ENCODE measurements at places on chromosomes 2 and 18.
A peak's percentile ranks its signal among the peaks of the same experiment; 100 is the strongest.

DNA sequence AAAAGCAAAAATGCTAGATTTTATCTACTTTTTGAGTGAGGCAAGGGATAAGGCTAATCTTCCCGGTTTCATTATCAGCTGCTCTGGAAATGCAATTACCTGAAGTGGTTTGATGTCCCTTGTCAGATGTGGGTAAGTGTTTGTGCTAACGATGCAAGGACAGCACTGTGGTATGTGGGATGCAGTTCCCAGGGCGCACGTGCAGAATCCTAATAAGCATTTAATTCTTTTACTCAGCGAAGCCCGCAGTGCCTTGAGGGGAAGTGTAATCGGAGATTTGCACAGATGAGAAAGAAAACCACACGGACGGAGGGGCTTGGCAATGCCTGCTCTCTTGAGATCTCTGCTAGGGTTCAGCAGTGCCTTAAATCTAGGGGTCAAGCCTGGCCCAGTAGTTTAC is 108.5 kb upstream of the LYPD6 start:
- DNase-seq = no peak

DNA sequence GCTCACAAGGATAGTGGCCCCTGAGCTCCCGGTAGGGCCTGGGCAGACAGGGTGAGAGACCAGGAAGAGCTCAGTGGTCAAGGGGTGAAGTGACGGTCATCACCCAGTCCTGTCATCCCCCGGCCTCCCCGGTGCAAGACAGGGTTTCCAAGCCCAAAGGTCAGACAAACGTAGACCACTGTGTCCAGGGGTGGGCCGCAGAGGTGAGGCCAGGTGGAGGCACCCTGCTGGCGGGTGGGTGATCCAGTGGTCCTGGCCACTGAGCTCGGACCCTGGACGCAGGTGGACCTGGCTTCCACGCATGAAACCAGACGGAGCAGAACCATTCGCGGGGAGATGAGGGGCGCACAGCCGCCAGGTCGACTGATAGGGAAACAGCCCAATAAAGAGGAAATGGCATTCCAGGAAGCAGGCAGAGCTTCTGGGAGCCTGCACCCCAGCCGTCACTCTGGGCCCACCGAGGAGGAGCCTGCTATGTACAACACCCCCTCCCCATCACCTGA is 14.4 kb upstream of the SNED1 start:
- peak; percentile 11 for DNase-seq

GRCh38 chr2:219323434-219323833 is 9.1 kb downstream of the RESP18 start:
- DNase-seq = no peak

DNA sequence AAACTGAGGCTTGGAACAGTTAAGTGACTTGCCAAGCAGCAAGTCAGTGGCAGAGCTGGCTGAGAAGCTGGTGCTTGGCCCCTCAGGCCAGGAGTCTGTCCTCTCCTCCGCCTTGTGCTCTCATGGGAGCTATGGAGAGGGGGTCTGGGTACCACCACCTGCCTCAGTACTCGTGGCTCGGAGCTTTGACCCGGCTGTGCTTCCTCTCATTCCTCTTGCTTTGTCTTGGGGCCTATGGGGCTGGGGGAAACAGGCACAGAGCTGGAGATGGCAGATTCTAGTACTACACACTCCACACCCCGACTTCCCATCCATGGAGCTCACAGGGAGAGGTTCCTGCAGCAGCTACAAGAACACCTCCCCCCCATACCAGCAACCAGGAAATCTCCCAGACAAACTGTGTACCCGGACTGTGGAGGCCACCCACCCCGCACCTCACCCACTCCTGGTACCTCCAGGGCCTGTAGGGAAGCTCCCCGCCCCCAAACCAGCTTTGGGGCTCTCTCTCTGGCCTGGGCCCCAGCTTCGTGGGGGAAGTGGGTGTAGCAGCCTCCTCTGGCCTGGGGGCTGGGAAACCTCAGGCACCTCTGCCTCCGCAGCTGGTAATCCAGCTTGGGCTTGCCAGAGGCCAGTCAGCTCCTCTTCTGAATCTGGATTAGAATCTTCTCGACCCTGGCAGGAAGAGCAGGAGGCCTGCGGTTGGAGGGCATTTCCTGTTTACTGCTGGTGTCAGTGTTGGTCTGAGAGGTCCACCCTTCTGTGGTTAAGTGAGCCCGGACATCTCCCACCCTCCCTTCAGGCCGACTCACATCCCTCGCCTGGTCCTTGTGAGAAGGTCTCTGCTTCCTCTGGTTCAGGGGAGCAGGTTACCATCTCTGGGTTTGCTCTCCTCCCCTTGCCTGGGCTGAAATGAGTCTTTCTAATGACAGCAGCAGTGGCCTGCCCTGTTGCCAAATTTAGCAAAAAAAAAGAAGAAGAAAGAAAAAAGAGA is 22.3 kb upstream of the RHOB start:
- no peak for DNase-seq

DNA sequence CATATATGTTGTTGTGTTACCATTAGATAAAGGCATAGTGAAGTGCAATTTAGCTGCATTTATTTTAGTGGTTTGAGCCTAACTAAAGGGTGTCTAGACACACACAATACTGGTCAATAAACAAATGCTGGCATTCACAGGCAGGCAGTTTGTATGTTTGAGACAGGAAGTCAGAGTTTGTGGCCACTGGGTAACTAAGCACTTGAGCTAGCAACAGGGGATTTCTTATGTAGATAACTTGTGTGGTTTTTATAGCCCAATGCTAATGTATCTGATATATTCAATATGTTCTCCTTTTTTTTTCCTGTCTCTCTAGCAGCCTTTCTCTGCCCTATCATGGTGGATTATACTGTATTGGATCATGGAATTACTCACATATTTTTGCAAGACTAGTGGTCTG is 38.1 kb downstream of the LRRTM4 start:
- no peak for DNase-seq

DNA sequence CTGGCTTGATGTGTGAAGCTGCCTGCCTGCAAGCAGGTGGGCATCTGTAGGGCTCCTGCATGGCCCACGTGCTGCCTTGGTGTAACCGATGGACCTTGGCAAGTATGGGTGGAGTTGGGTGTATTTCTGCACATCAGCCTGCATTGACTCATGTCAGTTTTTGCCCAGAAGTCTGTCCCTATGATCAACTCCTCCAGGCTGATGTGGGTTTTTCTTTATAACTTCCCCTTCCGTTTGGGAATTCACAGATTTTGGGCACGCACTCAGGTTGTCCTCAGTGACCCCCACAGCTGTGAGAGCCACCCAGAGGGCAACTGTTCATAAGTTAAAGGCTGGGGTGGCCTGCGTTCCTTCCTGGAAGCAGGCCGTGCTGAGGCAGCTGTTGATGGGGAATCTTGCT is 123.3 kb downstream of the NCK2 start:
- no peak for DNase-seq

- peak; percentile 68 for DNase-seq
These were observed 101.5 kb downstream of the ALPK2 start for GRCh38 chr18:58527285-58527951.

Measured in NCI-H69 (cell line).